ENCODE measurements at places on chromosomes 1 and 21.
A peak's percentile ranks its signal among the peaks of the same experiment; 100 is the strongest.

- DNase-seq = no peak
Observed at GRCh38 chr1:11465307-11465706, 13.6 kb upstream of the DISP3 start.

- no peak for DNase-seq
Observed at GRCh38 chr21:38356883-38357625, 100.3 kb downstream of the KCNJ15 start.

- DNase-seq = no peak
Observed at GRCh38 chr21:15826908-15827601, 97.3 kb downstream of the USP25 start.

- no peak for DNase-seq
Observed at GRCh38 chr1:235669277-235669676, 19.7 kb upstream of the GNG4 start.

GRCh38 chr1:241591317-241591716, 48.9 kb downstream of the CHML start:
- no peak for DNase-seq

- DNase-seq = no peak
Observed at GRCh38 chr1:20480243-20480944, 5.6 kb downstream of the CAMK2N1 start.

DNA sequence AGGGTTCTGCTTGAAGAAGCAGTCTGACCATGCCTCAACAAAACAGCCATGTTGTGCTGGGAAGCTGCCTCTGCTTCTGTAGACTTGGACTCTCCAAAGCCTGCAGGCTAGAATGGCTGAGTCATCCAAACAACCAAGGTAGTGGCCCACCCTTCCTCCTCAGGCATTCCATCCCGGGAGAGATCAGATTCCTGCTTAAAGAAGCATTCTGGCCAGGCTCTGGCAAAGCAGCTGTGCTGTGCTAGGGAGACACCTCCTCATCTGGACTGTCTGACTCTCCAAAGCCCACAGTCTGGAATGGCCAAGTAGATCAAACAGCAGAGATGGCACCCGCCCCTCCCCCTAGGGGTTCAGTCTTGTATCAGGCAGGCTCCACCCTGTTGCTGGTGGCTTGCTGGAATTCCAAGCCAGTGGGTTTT, 38.3 kb upstream of the F3 start:
- DNase-seq = no peak

- DNase-seq = no peak
Observed at GRCh38 chr1:206944703-206945102, 1.6 kb downstream of the PIGR start.

DNA sequence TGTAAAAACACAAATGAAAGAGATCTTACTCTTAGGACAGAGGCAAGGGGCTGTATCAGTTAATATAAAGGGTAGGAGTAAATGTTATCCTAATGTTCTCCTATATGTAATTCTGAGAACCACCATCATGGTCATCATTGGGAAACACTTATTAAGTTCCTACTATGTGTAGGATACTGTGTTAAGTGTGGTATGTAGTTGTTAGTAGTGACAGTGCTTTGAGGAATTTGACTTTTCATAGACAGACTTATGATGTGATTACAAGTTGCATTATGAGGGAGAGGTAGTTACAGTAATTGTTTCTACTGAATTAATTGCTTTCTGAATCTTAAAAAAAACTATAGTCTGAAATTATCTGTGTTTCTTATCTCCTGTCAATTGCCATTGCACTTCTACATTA, 51.8 kb upstream of the PGD start:
- DNase-seq = no peak

DNA sequence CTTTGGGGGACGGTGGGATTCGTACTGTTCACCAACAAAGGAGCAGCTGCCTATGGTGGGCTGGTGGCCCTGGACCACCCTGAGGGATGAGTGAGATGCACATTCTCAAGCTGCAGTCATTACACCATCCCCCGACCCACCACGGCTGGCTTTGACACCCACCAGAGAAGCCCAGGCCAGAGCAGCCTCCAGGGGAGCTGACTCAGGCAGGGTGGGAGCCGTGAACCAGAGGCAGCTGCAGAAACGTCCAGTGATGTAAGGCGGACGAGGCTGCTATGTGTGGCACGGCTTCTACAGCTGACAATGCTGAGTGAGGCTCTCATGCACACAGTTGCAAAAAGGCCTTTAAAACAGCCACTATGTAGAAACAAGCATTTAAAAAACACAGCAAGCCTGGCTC, 40.1 kb downstream of the CHAF1B start:
- no peak for DNase-seq

GRCh38 chr1:184882957-184883815, 91.1 kb downstream of the NIBAN1 start:
- no peak for DNase-seq

GRCh38 chr1:17170571-17170970, 34.4 kb upstream of the PADI1 start:
- no peak for DNase-seq

- peak; percentile 26 for DNase-seq
Observed at GRCh38 chr1:217021956-217022355, 298.7 kb upstream of the ESRRG start.

DNA sequence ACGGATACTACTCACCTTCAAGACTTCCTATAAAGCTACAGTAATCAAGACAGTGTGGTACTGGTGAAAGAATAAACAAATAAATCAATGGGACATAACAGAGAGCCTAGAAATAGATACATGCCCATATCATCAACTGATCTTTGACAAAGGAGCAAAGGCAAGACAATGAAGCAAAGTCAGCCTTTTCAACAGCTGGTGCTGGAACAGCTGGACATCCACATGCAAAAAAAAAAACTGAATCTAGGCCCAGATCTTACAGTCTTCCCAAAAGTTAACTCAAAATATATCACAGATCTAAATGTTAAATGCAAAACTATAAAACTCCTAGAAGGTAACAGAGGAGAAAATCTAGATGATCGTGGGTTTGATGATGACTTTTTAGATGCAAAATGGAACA, 170.3 kb downstream of the MIS18A start:
- no peak for DNase-seq

DNA sequence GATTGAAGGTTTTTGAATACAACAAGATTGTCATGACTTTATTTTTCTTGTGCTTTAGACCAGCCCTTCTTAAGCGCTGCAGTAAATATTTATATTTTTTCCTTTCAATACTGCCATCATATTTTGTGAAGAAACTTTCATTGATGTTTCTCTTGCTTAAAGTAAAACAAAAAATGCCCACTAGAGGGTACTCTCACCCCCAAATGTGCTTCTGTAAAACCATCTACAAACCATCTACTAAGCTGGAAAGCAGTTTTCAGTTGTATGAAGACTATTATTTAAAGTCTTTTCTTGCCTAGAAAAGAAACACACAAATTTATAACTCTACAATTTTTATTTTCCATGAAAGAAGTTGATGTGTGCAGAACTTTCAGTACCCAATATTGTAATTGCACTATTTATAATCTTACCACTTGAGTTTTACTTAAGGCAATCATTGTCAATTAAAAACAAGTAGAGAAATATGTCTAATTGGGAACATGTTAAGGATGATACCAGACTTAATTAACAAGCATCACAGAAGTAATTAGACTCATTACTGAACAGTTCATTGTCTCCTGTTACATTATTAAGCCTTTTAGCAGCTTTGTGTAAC, 10.7 kb downstream of the LEPR start:
- peak; percentile 41 for DNase-seq

DNA sequence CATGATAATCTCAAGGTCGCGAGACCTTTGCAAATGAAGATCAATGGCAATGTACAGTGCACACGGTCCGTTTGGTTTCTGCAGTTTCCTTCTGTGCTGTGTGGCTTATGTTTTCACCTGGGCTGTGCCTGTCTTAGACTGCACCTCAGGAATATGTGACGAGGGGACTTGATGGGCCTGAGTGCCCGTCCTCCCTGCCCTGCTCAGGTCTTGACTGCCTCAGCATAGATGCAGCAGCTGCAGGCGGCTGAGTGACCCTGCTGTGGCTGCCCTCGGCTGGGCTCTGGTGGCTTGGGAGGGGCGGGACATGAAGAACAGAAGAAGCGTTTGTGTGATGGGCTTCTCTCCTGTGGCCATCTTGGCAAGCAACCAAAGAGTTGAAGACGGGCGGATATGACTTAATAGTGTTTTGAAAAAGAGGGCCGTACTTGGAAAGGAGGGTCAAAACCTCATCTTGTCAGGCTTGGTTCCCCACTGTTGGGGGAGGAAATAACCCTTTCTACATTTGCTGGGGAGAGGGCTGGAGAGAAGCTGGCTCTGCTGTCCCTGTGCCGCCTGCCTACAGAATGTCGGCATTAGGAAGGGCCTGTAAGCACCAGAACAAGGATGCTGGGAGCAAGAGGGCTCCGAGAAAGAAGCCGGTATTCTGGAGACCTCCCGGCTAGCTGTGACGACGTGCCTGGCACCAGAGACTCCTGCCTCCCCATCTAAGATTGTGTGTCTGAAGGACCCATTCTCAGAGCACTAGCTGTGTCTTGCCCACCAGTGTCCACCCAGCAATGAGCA, 7.1 kb downstream of the MYBPHL start:
- no peak for DNase-seq

DNA sequence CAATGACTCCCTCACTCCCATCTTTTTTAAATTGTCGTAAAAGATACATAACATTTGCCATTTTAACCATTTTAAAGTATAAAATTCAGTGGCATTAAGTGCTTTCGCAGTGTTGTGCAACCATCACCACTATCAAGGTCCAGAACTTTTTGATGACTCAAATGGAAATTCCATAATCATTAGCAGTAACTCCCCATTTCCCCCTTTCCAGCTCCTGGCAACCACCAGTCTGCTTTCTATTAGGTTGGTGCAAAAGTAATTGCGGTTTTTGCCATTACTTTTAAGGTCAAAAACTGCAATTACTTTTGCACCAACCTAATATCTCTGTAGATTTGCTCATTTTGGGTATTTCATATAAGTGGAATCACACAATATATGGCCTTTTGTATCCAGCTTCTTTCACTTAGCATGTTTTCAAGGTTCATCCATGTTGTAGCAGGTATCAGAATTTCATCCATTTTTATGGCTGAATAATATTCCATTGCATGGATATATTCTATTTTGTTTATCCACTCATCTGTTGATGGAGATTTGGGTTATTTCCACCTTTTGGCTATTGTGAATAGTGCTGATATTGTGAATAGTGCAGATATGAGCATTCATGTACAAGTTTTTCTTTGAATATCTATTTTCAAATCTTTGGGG, 159.7 kb downstream of the HIVEP3 start:
- DNase-seq = no peak

DNA sequence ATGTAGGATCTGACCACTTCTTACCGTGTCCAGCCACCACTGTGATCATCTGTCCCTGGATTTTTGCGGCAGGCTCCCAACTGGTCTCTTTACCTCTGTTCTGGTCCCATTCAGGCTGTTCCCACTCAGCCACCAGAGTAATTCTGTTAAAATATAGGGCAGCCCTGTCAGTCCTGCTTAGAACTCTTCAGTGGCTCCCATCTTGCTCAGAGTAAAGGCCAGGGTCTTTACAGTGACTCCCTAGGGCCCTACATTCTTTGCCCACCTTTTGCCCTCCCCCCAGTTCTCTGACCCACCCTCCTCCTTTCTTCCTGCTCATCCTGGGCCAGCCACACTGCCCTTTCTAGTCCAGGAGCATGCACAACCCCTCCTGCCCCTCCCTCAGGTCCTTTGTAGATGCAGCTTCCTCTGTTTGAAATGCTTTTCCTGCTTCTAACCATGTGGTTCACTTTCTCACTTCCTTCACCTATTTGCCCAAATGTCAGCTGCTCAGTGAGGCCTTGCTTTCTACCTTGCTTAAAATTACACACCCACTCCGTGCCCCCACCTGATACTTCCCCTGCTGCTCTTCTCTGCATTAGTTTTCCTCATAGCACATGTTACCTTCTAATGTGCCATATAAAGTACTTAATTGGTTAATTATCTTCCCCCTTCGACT, 7.8 kb downstream of the UBIAD1 start:
- DNase-seq = no peak

DNA sequence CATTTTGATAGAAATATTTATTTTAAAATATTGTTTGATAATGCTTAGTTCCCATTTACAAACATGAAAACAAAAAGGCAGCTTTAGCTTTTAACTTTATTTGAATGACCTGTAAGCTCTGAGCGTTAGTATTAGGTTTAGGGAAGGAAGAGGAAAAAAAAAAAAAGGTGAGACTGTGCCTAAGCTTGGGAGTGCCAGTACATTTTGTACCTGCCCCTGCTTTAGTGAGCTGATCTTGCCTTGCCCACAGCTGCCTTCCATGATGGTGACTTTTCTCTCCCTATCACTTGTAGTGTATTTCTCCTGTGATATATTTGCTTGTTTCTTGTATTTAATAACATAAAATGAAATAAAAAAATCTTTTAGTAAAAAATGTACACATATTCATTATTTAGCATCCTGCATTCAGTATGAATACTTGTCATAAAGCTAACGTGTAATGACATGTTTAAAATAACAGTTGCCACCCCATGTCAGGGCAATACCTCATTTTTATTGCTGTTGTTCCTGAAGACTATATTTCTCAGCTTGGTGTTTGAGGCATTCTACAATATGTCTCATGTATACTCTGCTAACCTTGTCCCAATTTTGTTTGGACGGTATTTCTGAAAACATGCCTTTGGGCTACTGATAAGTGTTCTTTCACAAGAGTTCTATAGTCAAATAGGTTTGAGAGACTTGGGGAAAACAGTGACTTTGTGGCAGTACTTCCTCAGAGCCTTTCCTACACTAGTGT, 76.3 kb downstream of the NEK7 start:
- no peak for DNase-seq

DNA sequence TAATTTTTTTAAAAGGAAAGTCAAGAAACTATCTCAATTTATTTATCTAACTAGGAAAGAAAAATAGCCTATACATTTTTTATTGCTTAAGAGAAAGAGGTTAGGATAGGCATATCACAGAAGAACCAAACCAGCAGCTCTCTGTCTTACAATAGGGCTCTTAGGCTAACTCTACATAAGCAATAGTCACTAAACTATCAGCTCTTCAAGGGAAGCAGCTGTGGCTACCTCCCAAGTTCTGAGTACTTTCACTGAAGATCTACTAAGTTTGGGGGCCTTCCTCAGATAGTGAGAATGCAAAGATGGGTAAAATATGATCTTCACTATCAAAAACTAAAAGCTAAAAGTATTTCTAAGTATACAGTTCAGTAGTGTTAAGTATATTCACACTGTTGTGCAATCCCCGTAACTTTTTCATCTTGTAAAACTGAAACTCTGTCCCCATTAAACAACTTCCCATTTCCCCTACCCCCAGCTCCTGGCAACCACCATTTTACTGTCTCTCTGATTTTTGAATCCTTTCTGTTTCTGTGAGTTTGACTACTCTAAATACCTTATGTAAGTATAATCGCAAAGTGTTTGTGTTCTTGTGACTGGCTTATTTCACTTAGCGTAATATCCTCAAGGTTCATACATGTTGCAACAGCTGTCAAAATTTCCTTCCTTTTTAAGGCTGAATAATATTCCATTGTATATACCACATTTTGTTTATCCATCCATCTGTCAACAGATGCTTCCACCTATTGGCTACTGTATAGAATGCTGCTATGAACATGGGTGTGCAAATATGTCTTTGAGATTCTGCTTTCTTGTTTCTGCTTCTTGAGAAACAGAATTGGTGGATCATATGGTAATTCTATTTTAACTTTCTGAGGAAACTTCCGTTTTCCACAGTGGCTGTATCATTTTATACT, 73.3 kb downstream of the ACBD6 start:
- DNase-seq = no peak

Measured in NCI-H1105 (cell line).